ENCODE measurements at places on chromosomes 5 and 9. TPM values are rescaled to one million over a fixed set of nuclear protein-coding genes. Genes with fewer than 3 reads are reported as not detected.
A peak's percentile ranks its signal among the peaks of the same experiment; 100 is the strongest.

- no peak for ATAC-seq
Measured at GRCh38 chr9:117145811-117146490, 268.9 kb downstream of the ASTN2 start.

Gene SLC36A3
- total RNA-seq: 0.23 TPM

GRCh38 chr5:173730632-173731298 lies 114.3 kb upstream of the BOD1 start:
- ATAC-seq: peak; percentile 58

Gene MYORG
- total RNA-seq: 0.31 TPM

GRCh38 chr5:6427694-6428093 lies 21.0 kb upstream of the UBE2QL1 start:
- no peak for ATAC-seq

DNA sequence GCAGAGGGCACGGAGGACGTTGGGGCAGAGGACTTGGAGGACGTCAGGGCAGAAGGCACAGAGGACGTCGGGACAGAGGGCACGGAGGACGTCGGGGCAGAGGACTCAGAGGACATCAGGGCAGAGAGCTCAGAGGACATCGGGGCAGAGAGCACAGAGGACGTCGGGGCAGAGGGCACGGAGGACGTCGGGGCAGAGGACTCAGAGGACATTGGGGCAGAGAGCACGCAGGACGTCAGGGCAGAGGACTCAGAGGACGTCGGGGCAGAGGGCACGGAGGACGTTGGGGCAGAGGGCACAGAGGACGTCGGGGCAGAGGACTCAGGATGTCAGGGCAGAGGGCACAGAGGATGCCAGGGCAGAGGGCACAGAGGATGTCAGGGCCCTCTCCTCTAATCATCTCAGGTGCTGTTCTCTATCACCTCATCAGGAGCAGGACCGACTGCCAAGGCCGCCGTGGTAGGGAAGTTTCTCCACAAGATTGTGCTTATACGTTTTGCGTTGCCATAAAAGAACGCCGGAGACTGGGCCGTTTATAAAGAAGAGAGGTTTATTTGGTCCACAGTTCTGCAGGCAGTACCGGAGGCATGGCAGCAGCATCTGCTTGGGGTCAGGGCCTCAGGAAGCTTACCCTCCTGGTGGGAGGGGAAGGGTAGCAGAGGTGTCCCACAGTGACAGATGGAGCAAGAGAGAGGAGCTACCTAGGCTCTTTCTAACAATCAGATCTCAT lies 29.4 kb upstream of the ADAMTS2 start:
- no peak for ATAC-seq
